Fibroblast of the aortic adventitia (primary cell): ENCODE measurements at places on chromosomes 5 and 9. TPM values are rescaled to one million over a fixed set of nuclear protein-coding genes. Genes with fewer than 3 reads are reported as not detected.

GRCh38 chr5:145791866-145792265, 43.3 kb downstream of the PRELID2 start:
- DNase-seq, result no peak

The NR5A1 gene
- total RNA-seq, result not detected in 2 replicates

DNA sequence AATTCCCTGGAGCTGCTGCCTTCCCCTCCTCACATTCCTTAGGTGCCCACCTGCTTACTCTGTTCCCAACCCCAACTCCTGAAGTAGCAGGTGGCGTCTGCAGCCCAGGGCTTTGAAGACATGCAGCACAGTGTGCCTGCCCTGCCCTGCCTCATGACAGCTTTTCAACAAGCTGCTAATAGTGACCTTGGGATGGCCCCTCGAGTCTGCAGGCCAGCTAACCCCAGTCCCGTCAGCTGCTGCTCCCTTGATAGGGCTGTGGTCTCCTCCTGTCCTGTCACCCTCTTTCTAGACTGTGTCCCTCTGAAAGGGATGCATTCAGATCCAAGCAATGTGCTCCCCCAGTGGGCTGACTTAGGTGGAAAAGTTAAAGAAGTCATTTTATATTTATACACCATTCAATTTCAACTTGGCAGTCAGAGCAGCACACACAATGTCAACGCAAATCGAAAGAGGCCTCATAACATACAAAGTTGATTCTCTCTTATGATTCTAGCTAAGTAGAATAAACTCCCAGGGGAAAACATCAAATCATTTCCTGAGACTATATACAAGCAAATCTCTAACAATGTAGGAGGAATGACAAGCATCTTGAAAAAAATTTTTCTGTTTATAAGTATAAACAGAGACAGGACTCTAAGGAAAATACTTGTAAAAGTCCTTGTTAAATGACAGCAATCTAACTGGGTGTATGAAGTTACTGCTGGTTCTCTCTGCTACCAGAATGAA, 37.9 kb downstream of the ADRB2 start:
- peak; percentile 27 for DNase-seq

GRCh38 chr9:137198051-137198901, 2.3 kb downstream of the TPRN start:
- DNase-seq, result no peak

The ITK gene
- not detected in 2 replicates for total RNA-seq

- DNase-seq, result no peak
Measured at GRCh38 chr5:179974246-179974945, 66.7 kb upstream of the TBC1D9B start.

The ADAMTS2 gene
- 25.8 and 66.6 TPM in 2 replicates for total RNA-seq

GRCh38 chr9:2798423-2798822, 45.5 kb downstream of the PUM3 start:
- no peak for DNase-seq

DNA sequence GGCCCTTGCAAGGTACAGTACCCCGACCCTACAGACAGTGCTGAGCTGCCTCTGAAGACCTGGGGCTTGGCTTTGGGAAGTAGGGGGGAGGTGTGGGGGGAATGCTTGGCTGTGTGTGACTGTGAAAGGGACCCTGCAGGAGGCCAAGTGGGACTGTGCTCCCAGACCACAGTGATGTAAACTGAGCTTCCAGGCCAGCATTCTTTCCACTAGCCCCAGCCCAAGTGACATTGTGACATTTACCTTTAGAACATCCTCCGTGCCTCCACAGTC, 31.2 kb downstream of the HMCN2 start:
- no peak for DNase-seq

GRCh38 chr5:112635771-112636731, 101.6 kb upstream of the APC start:
- no peak for DNase-seq

The ISL1 gene
- 0.18 and 2.6 TPM in 2 replicates for total RNA-seq

The POLR1E gene
- 29.1 and 36.6 TPM in 2 replicates for total RNA-seq

The SLC35D2 gene
- 7.8 and 14.6 TPM in 2 replicates for total RNA-seq

DNA sequence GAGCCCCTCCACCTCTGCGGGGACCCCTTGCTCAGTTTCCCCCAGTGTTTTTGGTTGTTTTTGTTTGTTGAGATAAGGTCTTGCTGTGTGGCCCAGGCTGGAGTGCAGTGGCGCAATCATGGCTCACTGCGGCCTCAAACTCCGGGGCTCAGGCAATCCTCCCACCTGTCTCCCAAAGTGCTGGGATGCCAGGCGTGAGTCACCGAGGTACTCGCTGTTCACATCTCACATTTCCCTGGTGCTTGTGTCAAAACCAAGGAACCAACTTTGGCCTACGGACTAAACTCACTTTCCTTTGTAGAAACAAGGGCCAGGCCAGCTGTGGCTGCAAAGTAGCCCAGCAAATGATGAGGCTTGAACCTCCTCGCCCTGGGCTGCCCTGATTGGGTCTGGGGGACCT, 9.7 kb upstream of the AJM1 start:
- DNase-seq, result no peak

DNA sequence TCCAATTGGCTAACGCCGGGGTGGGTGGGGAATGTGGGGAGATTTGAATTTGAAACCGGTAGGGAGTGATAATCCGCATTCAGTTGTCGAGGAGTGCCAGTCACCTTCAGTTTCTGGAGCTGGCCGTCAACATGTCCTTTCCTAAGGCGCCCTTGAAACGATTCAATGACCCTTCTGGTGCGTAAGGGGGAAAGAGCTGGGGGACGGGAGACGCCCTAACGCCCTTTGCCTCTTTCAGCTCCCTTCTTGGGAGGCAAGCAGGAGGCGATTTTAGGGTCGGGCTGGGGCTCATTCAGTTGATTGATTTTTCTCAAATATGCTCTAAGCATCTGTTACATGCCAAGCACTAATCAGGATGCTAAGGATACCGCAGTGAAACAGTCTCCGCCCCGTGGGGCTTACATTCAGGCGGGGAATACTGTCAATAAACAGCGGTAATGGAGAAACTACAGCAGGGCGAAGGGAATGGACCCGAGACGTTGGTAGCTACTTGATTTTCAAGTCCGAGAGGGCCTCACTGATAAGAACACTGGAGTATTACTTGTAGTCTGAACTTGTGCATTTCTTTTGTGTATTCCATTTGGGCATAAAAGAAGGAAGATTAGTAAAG, at the start of gene HMMR:
TSS of gene HMMR (plus strand) at position 71 of the 610 bp plus-strand sequence. CDS start at position 132, 61 bp downstream.
- DNase-seq, result peak; percentile 36

The EIF4EBP3 gene
- 0.74 and 4.7 TPM in 2 replicates for total RNA-seq

- DNase-seq, result no peak
Measured at GRCh38 chr9:129505270-129505902, 115.5 kb downstream of the C9orf50 start.

The CD74 gene
- 0.41 and 1.1 TPM in 2 replicates for total RNA-seq

DNA sequence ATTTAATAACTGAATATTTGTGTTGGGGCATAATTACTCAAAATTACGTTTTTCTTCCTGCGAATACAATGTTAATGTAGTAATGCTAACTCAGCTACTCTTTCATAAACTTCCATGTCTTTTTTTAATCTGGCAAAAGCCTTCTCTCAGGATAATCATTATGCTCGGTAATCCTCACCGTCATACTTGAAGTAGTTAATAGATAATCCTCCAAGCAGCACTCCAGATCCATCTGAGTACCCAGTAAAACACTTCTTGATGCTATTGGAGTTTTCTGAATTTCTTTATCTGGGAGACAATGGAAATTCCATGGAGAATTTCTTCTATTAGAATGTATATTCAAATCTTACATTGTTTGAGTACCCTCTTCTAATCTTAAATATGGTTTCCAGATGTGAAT, 34.3 kb downstream of the PARP8 start:
- DNase-seq, result no peak

GRCh38 chr9:94915476-94916450, 189.3 kb downstream of the AOPEP start:
- DNase-seq, result no peak

GRCh38 chr9:2725126-2725525, 7.8 kb downstream of the KCNV2 start:
- DNase-seq, result no peak

DNA sequence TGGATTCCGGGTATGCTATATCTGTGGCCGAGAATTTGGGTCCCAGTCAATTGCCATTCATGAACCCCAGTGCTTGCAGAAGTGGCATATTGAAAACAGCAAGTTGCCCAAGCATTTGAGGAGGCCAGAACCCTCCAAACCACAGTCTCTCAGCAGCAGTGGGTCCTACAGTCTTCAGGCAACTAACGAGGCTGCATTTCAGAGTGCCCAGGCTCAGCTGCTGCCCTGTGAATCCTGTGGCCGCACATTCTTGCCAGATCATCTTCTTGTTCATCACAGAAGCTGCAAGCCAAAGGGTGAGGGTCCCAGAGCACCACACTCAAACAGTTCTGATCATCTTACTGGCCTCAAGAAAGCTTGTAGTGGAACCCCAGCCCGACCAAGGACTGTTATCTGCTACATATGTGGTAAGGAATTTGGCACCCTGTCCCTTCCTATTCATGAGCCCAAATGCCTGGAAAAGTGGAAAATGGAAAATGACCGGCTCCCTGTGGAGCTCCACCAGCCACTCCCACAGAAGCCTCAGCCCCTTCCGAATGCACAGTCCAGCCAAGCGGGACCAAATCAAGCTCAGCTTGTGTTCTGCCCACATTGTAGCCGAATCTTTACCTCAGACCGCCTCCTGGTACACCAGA, 23.0 kb downstream of the ZNF474 start:
- peak; percentile 60 for DNase-seq

DNA sequence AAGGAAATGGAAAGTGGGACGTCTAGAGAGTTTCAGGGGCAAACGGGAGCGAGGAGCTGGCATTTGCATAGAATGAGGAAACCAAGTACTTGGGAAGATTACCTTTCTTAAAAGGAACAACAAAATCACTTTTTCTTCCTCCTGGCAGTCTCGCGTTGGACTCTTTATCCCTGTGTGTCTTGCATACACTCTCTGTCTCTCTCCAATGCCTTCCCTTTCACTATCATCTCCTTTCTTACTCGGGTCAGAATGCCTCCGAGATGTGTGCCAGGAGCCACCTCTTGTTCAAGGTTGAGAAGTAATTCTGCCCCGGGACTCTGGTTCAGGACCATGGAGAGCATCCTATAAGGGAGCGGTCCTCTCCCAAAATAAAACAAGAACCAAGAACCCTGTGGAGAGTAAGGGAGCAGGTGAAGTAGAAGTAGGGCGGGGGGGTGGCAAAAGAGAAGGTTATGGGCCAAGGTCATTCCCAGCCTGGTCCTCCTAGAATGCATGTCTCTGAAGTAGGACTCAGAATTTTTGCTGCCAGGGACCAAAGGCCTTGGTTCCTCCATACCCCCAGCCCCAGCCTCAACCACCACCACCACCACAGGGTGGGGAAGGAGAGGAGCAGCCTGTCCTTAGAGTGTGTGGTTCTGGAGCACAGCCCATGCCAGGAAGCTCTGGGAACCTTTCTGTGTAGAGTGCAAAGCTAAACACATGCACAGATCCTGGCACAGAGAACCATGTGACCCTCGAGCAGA, 72.1 kb upstream of the ARAP3 start:
- DNase-seq, result peak; percentile 58

The OLFM1 gene
- 0.81 and 1.5 TPM in 2 replicates for total RNA-seq

GRCh38 chr9:137194909-137195308, 5.6 kb downstream of the TPRN start:
- no peak for DNase-seq

DNA sequence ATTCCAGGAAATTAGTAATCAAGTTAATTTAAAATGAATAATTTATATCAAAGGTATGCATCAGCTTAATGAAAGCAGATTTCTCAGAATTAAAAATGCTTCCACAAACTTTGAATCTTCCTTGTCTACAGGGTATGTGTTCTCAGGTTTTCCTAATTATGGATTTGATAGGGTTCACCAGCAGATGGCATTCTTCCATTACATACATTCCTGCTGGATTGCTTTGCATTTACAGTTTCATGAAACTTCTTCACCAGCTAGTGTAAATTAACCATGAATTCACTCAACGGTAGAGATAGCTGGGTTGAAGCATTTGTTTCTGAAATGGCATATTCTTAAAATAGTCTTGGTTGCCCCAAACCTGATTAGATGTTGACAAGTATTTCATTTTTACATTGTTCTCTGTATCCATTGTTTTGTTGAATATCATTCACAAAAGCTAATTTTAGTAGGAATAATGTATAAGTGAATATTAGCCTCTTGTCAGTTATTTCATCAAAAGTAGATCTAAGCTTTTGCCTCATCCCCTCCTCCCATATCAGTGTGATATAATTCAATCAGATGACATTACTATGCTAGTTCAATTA, 68.7 kb upstream of the WDR41 start:
- DNase-seq, result peak; percentile 66

DNA sequence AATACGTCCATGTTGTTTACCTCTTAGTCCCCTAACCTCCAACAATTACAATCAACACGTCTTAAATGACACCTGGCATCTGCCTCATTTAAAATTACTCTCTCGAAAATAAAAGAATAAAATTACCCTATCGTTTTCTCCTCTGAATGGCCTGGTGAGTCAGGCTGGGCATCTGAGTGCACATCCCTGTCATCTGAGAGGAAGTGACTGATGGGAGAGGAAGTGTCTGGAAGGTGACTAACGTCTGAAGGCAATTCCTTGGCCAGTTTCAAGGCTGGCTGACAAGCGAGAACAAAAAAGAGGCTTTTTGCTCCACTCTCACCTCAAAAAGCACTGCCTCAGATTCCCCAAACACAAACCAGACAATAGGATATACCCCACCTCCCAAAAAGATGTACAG, 57.7 kb downstream of the MAPKAP1 start:
- DNase-seq, result peak; percentile 67

The OR1J2 gene
- total RNA-seq, result 1.6 TPM in 1 of 2 replicates, not detected in the other

DNA sequence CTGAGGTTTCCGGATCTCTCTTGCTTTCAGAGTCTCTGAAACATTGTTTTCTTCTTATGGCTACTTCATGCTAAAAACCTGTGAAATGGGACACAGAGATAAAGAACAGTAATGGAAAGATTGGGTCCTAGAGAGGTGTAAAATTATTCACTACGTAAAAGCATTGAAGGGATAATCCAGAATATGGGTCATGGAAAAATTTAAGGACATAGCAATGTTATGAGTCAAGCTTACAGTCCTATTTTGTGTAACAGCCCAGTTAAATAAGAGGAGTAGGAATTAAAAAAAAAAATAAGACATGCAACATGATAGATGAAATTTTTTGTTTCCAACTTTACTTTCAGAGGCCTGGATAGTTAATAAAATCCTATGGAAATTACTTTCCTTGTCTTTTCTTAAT, 61.9 kb upstream of the ELL2 start:
- peak; percentile 83 for DNase-seq

GRCh38 chr5:119386596-119387344, 31.0 kb downstream of the TNFAIP8 start:
- DNase-seq, result peak; percentile 46

The QRFP gene
- total RNA-seq, result not detected in 2 replicates

The NRARP gene
- total RNA-seq, result 0.09 TPM in 1 of 2 replicates, not detected in the other

DNA sequence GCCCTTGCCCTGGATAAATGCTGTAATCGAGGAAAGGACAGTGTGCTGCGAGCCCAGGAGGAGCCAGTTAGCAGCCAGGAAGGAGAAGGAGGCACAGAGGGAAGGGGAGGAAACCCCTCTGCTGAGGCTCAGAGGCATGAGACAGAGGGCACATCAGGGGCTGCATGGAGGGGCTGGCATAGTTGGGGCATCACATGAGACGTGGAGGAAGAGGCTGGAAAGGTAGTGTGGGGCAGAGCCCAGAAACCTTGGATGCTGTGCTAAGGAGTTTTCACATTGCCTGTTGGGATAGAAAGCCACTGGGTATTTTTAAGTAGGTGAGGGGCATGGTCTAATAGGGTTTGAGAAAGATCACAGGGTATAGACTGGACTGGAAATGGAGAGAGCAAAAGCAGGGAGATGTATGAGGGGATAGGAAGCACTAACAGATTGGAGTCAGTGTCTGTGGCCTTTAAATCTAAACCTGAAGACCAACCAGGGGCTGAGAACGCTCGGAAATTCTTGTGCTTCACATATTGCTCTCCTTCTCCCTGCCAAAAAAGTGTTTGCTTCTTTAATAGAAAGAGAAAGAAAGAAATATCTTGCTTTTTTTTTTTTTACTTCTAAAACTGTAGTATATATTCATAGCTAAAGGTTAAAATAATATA, 33.0 kb upstream of the ANGPTL2 start:
- no peak for DNase-seq
